ENCODE measurements at places on chromosomes 11 and 22. TPM values are rescaled to one million over a fixed set of nuclear protein-coding genes. Genes with fewer than 3 reads are reported as not detected.

The RTL10 gene
- total RNA-seq, result 18.7 TPM

The CLCF1 gene
- total RNA-seq, result 0.56 TPM

The TSGA10IP gene
- not detected for total RNA-seq

The SCGB1C1 gene
- not detected for total RNA-seq

The MRE11 gene
- 41.4 TPM for total RNA-seq

The SSTR3 gene
- total RNA-seq, result 7.4 TPM

The RFPL2 gene
- not detected for total RNA-seq

The ZNF214 gene
- total RNA-seq, result not detected

The POU2AF1 gene
- 3.0 TPM for total RNA-seq

The C11orf91 gene
- total RNA-seq, result not detected

The NXPE4 gene
- total RNA-seq, result not detected

The RAB3IL1 gene
- not detected for total RNA-seq

The LYVE1 gene
- total RNA-seq, result not detected
